ENCODE measurements at places on chromosomes 16 and 17.

- no peak for DNase-seq
Observed at GRCh38 chr17:43728081-43728480, 30.5 kb downstream of the SOST start.

DNA sequence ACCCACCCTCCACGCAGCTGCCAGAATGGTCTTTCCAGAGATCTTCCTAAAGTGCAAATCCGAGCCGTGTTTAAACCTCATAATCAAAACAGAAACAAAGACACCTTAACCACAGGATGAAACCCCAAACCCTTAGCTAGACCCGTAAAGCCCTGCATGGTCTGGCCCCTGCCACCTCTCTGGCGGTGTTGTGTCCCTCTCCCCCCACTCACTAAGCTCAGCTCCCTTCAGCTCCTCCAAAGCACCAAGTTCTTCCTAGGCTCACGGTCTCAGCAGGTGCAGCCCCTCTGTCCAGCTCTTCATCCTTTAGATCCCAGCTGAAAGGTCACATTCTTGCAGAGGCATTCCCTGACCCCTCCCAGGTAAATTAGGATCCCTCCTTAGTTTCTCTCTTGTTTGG lies 4.4 kb upstream of the NXPH3 start:
- no peak for DNase-seq

GRCh38 chr16:12651765-12652512 lies 151.7 kb downstream of the CPPED1 start:
- no peak for DNase-seq

- DNase-seq: peak; percentile 49
Observed at GRCh38 chr17:17403899-17404576, 72.8 kb upstream of the MED9 start.

GRCh38 chr17:77466596-77467223 lies 325.9 kb downstream of the SEC14L1 start:
- no peak for DNase-seq

GRCh38 chr17:28371245-28372202 lies at the start of gene SARM1:
TSS of gene SARM1 (plus strand) at chr17:28371694. CDS start at chr17:28372033, 339 bp downstream.
- DNase-seq: peak; percentile 91

- no peak for DNase-seq
Observed at GRCh38 chr17:343211-343610, 9.4 kb downstream of the RPH3AL start.

- DNase-seq: no peak
Observed at GRCh38 chr16:55284718-55285099, 39.3 kb upstream of the IRX6 start.

DNA sequence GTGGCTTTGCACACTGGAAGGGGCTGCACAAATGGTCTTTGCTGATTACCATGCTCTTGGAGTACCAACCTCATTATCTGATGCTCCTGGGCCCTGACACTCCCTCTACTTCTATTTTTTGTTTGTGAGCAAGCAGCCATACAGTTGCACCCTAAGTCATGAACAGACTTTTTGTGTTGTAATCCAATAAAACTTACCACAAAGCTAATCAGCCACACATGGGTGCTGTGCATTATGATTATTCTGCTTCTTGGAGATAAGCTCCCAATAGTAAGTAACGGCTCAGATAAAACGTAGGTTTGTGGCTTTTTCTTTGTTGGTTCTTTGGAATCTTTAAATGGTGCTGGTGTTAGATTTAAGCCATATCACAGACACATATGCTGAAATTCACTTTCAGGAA lies 76.2 kb downstream of the CCT6B start:
- DNase-seq: no peak

Data from CD4-positive, alpha-beta T cell treated with Interleukin-21 for 1 hour (primary cell).